Stimulated activated memory B cell treated with anti-CD40 and anti-IgM and Interleukin-4, amounts not matched to agents 10 μg/mL and 1 μg/mL and 100 μg/mL, for 72 hours (primary cell): ENCODE measurements at places on chromosomes 3 and 15.

GRCh38 chr3:32780071-32780734 is 37.6 kb upstream of the TRIM71 start:
- ATAC-seq: no peak

DNA sequence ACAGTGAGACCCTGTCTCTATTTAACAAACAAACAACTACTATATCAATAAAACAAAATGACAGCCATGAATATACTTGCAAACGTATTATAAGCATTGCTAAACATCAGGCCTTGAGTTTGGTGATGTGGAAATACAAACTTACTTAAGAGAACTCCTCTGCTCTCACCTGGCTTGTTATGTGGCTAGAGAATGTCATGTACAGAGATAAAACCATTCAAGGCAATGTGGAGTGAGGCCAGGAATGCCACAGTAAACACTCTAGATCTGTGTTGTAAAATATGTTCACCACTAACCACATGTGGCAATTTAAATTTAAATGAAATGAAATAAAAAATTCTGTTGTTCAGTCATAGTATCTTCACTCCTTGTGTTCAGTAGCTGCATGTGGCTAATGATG is 22.7 kb upstream of the RARB start:
- ATAC-seq: no peak

GRCh38 chr3:130414457-130414856 is 69.0 kb downstream of the COL6A5 start:
- no peak for ATAC-seq

DNA sequence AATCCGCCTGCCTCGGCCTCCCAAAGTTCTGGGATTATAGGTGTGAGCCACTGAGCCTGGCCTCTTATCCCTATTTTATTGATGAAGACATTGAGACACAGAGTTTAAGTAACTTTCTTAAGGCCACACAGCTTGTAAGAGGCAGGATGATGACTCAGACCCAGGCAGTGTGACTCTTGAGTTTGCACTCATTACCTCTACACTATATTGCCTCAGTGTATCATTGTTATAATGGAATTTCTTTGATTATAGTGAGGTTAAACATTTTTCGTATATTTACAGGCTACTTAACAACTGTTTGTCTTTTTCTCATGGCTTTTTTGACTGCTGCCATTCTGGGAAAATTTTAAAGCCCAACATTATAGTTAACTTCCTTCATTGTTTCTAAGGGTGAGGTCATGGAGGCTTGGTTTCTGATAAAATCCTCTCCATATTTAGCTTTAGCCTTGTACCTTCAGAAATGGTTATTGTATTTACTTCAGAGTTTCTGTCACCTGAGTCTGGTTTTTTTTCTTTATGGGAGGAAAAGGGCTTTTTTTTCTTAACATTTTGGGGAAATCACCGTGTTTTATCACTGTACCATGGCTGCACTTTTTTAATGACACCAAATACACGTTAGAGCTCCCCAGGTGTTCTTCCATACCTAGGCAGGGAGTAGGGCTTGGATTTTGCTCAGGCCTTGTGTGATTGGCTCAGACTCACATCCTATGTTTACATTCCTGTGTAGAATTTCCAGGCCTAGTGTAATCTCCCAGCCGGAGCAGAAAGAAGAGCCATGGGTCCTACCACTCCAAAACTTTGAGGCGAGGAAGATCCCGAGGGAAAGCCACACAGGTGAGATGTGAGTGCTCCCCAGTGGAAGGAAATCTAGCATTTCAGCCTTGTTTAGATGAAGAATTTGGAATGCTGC is 6.3 kb downstream of the ZNF774 start:
- ATAC-seq: no peak

DNA sequence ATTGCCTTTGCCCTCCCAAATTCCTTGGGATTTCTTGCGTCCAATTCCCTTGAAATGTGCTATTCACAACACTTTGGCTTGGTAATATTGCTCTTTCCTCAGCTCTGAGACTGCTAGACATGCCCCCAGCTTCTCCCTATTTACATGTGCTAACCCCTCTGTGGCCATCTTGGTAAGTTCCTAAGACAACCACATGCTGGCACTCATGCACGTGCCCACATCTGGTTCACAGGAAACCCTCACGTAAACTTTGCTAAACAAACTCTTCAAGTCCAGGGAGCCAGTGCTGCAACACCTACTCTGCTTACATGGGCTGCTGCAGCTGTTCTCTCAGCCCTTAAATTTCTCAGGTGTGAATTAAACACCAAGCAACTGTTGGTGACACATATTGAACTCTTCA is 121.8 kb downstream of the ADAMTSL3 start:
- ATAC-seq: no peak

DNA sequence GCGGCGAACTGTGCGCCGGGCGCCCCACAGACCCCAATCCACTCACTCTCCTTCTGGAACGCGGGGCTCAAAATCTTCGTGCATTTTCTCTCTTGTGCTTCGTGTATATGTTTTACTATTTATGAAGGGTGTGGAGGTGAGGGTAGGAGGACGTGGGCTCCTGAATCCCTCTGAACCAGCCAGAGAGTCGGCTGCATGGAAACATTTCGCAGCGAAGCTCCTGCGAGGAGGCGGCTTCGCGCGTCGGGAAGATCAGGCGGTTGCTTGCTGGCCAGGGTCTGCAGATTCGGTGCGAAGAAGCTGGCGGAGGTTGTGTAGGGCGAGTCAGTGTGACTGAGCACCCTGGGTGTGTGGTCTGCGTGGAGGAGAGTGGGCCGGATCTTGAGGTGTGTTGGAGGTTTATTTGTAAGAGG is 1.1 kb downstream of the CNTN4 start:
- ATAC-seq: no peak

DNA sequence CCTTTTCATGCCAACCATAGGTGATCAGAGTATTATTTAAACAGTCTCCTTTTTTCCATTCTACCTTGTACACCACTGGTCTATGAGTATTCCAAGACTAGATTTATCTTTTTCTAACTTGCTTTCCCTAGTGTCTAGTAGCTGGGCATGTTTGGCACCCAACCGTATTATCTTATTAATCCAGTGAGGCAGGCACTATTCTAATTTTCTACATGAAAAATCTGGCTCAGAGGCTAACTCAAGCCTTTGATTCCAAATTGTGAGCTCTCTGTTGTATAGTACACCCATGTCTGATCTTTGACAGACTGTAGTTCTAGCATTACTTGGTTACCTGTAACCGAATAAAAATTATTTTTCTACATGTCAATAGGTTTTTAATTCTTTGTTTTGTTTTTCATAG is 76.7 kb upstream of the PLXND1 start:
- no peak for ATAC-seq

DNA sequence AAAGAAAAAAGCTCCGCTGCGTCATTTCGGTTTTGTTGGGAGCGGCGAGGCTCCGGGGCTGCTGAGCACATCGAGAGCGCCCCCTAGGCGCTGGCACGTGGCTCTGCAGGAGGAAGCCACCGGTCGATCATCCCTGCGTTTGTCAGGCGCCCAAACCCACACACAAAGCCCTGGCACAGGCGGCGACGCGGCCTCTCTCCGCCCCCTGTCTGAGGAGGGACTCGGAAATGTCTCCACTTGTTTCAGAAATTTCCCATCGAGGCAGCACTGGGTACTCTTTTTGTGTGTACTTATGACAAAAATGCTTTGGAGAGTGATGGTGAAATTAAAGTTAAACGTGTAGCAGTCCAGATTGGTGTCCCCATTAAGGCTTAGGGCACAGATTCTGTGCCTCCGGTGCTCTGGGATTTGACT is 407.3 kb upstream of the ONECUT1 start:
- peak; percentile 50 for ATAC-seq

GRCh38 chr3:45055411-45056143 is 29.5 kb downstream of the CLEC3B start:
- ATAC-seq: no peak

GRCh38 chr3:115562636-115563267 is 60.6 kb upstream of the GAP43 start:
- no peak for ATAC-seq

GRCh38 chr3:52820736-52821135 is 9.7 kb downstream of the ITIH4 start:
- ATAC-seq: no peak
